Dermis microvascular lymphatic vessel endothelial cell (primary cell): ENCODE measurements at places on chromosomes 5 and 9. TPM values are rescaled to one million over a fixed set of nuclear protein-coding genes. Genes with fewer than 3 reads are reported as not detected.

The SLC25A2 gene
- under 0.01 and 0.13 TPM in 2 replicates for total RNA-seq

The SLC35D2 gene
- 20.7 and 25.3 TPM in 2 replicates for total RNA-seq

The TRIM36 gene
- 0.25 and 0.26 TPM in 2 replicates for total RNA-seq

The CDC26 gene
- 21.5 and 32.1 TPM in 2 replicates for total RNA-seq

The SLC45A2 gene
- under 0.01 TPM in 1 of 2 replicates, not detected in the other for total RNA-seq

The MCTP1 gene
- 38.8 and 66.4 TPM in 2 replicates for total RNA-seq

The STC2 gene
- total RNA-seq = 11.4 and 12.1 TPM in 2 replicates

- DNase-seq = no peak
Observed at GRCh38 chr5:89065919-89066318, 182.9 kb upstream of the MEF2C start.

- DNase-seq = no peak
Observed at GRCh38 chr5:83029-83428, 8.9 kb upstream of the PLEKHG4B start.

GRCh38 chr5:158812408-158812807 lies 287.3 kb downstream of the EBF1 start:
- DNase-seq = peak; percentile 90

DNA sequence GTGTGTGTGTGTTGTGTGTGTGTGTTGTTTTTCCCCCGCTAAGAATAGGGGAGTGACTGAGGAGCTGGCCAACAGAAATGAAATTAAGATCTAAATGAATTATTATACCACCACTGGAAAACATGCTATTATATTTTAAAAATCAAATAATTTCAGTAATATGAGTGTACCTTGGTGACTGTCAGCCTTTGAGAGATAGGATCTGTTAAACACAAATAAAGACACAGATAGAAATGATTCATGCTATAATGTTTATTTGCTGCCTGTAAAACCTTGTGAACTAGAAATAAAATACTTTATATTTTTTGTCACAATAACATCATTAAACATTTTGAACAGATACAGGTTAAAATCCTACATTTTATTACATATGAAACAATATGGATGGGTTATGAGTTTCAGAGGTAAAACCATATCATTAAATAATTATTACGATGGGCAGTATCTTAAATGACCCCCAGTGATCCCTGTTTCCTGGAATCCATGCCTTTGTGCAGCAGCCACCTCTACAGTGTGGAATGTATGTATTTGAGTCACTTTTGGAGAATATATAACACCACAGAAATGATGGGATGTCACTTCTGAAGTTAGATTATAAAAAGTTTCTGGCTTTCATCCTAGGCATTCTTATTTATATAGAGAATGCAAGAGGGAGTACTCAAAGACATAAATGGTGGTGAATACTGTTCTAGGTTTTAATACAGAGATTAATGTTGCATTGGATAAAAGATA lies 617.2 kb downstream of the CDH18 start:
- no peak for DNase-seq

DNA sequence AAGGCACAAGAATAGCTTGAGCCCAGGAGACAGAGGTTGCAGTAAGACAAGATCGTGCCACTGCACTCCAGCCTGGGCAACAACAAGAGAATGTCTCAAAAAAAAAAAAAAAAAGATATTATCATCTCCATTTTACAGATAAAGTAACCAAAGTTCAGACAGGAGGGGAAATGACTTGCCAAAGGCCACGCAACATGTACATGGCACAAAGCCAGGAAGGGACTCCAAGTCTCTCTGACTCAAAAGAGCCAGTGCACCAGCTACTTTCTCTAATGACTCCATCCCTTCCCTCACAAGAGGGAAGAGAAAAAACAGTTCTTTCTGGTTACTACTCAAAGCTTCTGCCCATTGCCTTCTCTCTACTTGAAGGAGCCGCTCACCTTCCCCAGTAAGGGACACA lies 34.1 kb downstream of the SIL1 start:
- peak; percentile 83 for DNase-seq
